Immature natural killer cell (primary cell): ENCODE measurements at places on chromosomes 6 and 20. TPM values are rescaled to one million over a fixed set of nuclear protein-coding genes. Genes with fewer than 3 reads are reported as not detected.

Gene PRSS16
- polyA plus RNA-seq, result not detected

Gene REM1
- not detected for polyA plus RNA-seq

Gene TRPC4AP
- polyA plus RNA-seq, result 89.0 TPM

Gene KCNQ5
- 1.3 TPM for polyA plus RNA-seq

Gene SLC12A5
- polyA plus RNA-seq, result 1.8 TPM

Gene BIRC7
- polyA plus RNA-seq, result not detected

Gene TRDN
- not detected for polyA plus RNA-seq
